Thoracic aorta (tissue), 2 donors: ENCODE measurements at places on chromosomes 11 and 22. TPM values are rescaled to one million over a fixed set of nuclear protein-coding genes. Genes with fewer than 3 reads are reported as not detected.

DNA sequence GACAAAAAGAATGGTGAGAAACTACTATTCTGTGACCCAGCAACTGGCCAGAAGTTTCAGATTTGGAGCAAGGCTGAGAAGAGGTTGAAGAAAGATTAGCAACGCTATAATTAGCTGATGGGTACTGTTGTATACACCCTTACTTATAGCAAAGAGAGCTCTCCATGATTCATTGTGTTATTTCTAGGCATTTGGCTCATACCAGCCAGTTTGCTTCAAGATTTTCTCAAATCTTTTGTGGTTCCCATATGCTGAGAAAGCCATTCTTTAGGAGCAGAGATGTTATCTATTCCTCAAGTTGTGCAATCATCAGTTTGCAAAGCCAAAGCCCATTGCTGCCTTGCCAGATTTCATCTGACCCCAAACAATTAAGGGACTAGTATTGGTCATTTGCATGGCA is 179.4 kb downstream of the ETS1 start:
- DNase-seq = no peak
- H3K27me3 ChIP-seq = no peaks in the 10 kb centered on the region
- no peak overlapping the region for H3K4me3 ChIP-seq
- H3K4me1 ChIP-seq = peaks cover 13% of the 10 kb centered on the region
- no peak overlapping the region for H3K27ac ChIP-seq
- no peaks in the 10 kb centered on the region for H3K36me3 ChIP-seq

SOX10 gene
- total RNA-seq = 0.49 TPM

PYGM gene
- total RNA-seq = 13.4 TPM

GRCh38 chr22:21920341-21921183 is 32.1 kb downstream of the PPM1F start:
- no peaks in the 10 kb centered on the region for H3K27me3 ChIP-seq
- H3K27ac ChIP-seq = no peak overlapping the region
- H3K4me1 ChIP-seq = no peaks in the 10 kb centered on the region
- no peak for DNase-seq
- peaks cover 6% of the 10 kb centered on the region for H3K36me3 ChIP-seq

DNA sequence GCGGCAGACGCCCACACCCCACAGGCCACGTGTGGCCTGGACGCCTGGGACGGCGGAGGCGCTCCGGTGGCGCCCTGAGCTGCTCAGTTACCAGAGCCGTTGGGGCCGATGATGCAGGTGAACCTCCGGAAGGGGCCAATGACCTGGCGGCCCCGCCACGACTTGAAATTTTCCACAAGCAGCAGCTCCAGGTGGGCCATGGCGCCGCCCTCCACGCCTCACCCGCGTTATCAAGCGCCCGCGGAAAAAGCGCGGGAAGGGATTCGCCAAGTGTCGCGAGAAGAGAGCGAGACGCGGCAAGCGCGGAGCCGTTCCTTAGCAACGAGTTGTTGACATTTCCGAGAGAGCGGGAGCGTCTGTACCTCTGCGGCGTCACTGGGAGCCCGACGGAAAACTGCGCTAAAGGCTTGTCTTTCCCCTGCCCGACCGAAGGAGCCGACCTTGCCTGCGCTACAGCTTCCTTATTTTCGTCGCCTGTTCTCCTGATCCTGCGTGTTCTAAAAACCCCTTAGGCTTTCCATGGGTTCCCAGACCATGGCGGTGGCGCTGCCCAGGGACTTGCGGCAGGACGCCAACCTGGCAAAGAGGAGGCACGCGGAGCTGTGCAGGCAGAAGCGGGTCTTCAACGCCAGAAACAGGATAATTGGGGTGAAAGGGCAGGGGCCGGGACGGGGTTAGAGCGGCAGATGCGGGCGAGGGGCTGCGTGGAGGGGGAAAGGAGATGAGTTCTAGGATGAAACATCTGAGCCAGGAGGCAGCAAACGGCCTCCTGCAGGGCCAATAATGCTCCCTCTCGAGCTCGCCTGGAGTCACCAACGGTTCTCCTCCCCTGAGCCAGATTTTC is at the start of the genes RIBC2 and SMC1B:
RIBC2 (plus strand) TSS at position 326 of the 844 bp plus-strand sequence; CDS start at position 520, 194 bp downstream.
SMC1B (minus strand) TSS at position 232 of the 844 bp plus-strand sequence; CDS start at position 200, 32 bp downstream.
- no peak within 1 kb of the TSS for H3K27ac ChIP-seq
- DNase-seq = no peak

- no peaks in the 10 kb centered on the region for H3K36me3 ChIP-seq
- H3K4me1 ChIP-seq = no peaks in the 10 kb centered on the region
- DNase-seq = no peak
- H3K27me3 ChIP-seq = no peaks in the 10 kb centered on the region
These were observed at the start of gene SMIM45 for GRCh38 chr22:41951898-41952474. SMIM45 (plus strand) TSS chr22:41952150.

- no peak overlapping the region for H3K4me3 ChIP-seq
- no peak overlapping the region for H3K27ac ChIP-seq
These were observed 462.0 kb downstream of the INSC start for GRCh38 chr11:15576769-15577168.

GRCh38 chr11:76551400-76551799 is 106.6 kb downstream of the EMSY start:
- H3K36me3 ChIP-seq = no peaks in the 10 kb centered on the region
- H3K4me3 ChIP-seq = no peak overlapping the region
- no peak overlapping the region for H3K27ac ChIP-seq
- H3K27me3 ChIP-seq = no peaks in the 10 kb centered on the region
- no peaks in the 10 kb centered on the region for H3K4me1 ChIP-seq
